ENCODE measurements at places on chromosomes 5 and 9. TPM values are rescaled to one million over a fixed set of nuclear protein-coding genes. Genes with fewer than 3 reads are reported as not detected.

The KCNV2 gene
- not detected for total RNA-seq

The RHOBTB3 gene
- total RNA-seq, result 153 TPM

DNA sequence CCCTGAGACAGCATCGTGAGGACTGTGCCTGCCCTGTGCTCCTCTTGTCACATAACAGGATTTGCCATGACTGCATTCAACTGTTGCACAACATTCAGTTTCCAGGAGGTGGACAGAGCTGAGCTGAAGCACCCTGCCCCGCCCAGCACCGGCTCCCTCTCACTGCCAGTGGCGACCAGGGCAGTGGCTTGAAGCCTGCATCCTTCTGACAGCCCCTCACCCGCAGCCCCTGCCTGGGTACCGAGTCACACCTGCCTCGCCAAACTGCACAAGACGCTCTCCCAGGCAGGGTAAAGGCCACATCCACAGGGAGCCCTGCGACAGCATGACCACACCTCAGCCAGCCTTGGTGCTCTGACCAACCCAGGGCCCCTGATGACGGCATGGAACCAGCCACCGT lies 59.9 kb upstream of the ZNF354A start:
- H3K36me3 ChIP-seq, result no peaks in the 10 kb centered on the region
- no peak for DNase-seq
- H3K4me1 ChIP-seq, result no peaks in the 10 kb centered on the region
- H3K27me3 ChIP-seq, result no peaks in the 10 kb centered on the region
- no peak overlapping the region for H3K4me3 ChIP-seq
- H3K27ac ChIP-seq, result no peak overlapping the region

- H3K4me1 ChIP-seq, result no peaks in the 10 kb centered on the region
- DNase-seq, result no peak
- H3K36me3 ChIP-seq, result no peaks in the 10 kb centered on the region
- H3K27me3 ChIP-seq, result no peaks in the 10 kb centered on the region
- H3K4me3 ChIP-seq, result no peak overlapping the region
These were observed 69.3 kb downstream of the SGCD start for GRCh38 chr5:156396063-156396829.

GRCh38 chr5:14110196-14110595 lies 32.9 kb upstream of the TRIO start:
- no peak overlapping the region for H3K27ac ChIP-seq
- DNase-seq, result no peak
- H3K27me3 ChIP-seq, result no peaks in the 10 kb centered on the region
- peaks cover 22% of the 10 kb centered on the region for H3K4me1 ChIP-seq
- no peaks in the 10 kb centered on the region for H3K36me3 ChIP-seq

- no peak overlapping the region for H3K4me3 ChIP-seq
- H3K36me3 ChIP-seq, result no peaks in the 10 kb centered on the region
- no peaks in the 10 kb centered on the region for H3K4me1 ChIP-seq
- H3K27ac ChIP-seq, result no peak overlapping the region
- DNase-seq, result no peak
- H3K27me3 ChIP-seq, result no peaks in the 10 kb centered on the region
These were observed 294.0 kb upstream of the SLC24A2 start for GRCh38 chr9:20082831-20083230.

Data from body of pancreas (tissue), 4 donors.